Activated T-helper 17 cell treated with anti-CD3 and anti-CD28 coated beads, Interleukin-2, amount 50 U/mL, for 72 hours (primary cell): ENCODE measurements at places on chromosomes 11 and 22. TPM values are rescaled to one million over a fixed set of nuclear protein-coding genes. Genes with fewer than 3 reads are reported as not detected.
A peak's percentile ranks its signal among the peaks of the same experiment; 100 is the strongest.

DNA sequence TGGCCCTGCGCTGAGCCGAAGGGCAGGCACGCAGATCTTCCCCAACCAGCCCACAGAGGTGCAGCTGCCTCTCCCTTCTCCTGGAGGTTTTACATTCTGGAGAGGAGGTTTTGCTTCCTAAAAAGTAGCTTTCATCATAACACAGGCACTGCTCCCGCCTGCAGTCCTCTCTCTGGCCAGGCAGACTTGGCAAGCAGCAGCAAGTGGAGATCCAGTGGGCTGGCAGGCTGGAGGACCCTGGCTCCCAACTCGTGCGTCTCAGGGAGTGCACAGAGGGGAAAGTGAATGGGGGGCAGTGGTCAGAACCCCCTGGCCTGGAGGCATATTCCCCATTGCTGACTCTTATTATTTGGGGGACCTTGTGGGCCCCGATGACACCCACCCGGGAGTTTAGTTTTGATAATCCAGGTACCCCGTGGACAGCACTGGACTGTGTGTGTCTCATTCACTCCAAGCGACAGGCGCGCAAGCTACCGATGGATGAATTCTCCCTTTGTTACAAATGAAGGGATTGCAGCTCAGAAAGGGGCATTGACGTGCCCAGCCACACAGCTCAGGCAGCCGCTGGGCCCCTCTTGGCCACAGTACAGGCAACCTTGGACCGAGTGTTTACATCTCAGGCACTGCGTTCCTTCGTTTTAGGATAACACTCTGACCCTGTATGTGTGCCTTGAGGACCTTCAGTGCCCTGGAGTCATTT is 1223.9 kb downstream of the BRD1 start:
- no peak for ATAC-seq

The PATE3 gene
- total RNA-seq = not detected

GRCh38 chr22:23826510-23827350 is 12.1 kb downstream of the DERL3 start:
- no peak for ATAC-seq

DNA sequence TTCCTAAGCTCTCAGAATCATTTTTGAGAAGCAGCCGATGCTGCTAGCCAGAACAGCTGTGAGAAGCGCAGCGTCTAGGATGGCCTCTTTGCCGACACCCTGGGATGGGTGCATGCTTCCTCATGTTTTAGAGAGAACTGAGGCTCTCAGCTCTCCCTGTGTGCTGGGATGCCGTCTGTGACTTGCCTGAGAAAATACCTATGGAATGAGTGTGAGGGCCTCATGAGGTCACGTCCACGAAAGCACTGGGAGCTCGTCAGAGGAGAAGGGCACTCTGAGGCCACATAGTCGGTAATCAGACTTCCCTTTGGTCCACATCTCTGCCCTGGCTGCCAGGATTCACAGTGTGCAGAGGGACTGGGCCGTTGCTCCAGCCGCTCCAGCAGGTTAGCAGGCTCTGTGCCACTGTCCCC is 54.7 kb downstream of the MICAL3 start:
- ATAC-seq = no peak

- no peak for ATAC-seq
Measured at GRCh38 chr22:49887702-49888101, 30.5 kb downstream of the ALG12 start.

- ATAC-seq = no peak
Measured at GRCh38 chr11:3202305-3202704, 16.3 kb downstream of the MRGPRG start.

GRCh38 chr11:48184452-48184851 is 32.2 kb upstream of the OR4B1 start:
- ATAC-seq = no peak

The MCM5 gene
- total RNA-seq = 273 TPM

The HEPHL1 gene
- total RNA-seq = not detected

The TRPC6 gene
- total RNA-seq = not detected

The CELSR1 gene
- total RNA-seq = 0.48 TPM

- no peak for ATAC-seq
Measured at GRCh38 chr11:37595845-37596244, 997.8 kb upstream of the RAG2 start.

DNA sequence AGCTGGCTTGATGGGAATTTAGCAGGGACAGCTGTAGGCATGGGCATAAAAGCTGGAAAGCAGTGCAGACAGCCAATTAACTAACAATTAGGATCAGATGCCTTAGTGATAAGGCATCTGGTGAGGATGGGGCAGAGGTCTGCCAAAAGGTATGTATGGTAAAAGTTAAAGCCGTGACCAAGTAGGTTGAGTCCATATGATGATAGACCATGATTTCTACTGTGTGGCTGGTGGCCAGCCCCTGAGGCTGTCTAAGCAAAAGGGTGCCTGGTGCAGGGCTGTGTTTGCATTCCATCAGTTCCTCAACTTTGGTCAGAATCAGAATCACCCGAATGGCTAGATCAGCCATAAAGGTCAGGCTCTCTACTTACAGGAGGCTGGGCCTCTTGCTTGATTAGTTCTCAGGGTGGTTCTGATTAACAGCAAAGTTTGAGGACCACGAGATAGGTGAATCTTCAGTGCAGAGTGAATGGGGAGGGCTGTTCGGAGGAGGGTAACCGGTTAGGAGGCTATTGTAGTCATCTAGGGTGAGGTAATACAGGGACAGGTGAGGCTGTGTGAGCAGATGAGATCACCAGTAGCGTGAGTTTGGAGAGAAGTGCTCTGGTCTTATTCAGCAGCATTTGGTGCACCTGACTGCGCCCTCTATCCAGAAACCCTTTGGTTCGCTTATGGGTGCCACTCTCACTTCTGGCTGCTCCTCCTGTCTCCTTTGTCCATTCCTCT is 27.2 kb downstream of the PPFIBP2 start:
- ATAC-seq = no peak

- no peak for ATAC-seq
Measured at GRCh38 chr11:132911186-132911585, 621.1 kb downstream of the OPCML start.

The GGTLC3 gene
- not detected for total RNA-seq

DNA sequence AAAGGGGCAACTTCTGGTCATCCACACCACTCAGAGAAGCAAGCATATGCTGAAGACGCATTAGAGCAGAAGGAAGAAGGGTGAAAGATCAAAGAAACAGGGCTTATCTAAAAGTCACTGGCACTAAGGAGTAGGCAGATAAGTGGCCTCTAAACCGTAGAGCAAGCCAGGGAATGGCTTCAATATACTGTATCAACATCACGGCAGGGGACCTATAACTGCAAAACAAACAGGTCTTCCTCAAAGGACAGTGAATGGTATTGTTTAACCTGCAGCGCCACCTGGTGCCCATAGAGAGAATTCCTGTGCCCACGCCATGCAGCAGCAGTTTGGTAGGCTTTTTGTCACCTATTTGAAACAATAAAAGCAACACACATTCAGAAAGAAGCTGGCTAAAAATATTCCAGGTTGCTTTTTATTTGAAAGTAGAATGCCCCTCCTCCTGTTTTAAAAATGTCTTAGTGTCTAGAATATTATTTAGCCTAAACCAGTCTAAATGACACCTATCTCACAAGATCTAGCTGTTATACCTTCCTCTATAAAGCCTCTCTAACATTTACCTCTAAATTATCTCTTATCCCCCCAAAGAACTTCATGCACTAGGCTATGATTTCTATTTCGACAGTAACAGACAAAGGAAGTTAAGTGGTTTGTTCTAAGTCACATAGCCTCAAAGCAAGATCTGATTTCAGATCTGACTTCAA is 21.8 kb downstream of the SNX19 start:
- ATAC-seq = peak; percentile 61

The KBTBD3 gene
- 14.3 TPM for total RNA-seq

The B4GALNT4 gene
- total RNA-seq = 1.4 TPM

- peak; percentile 44 for ATAC-seq
Measured at GRCh38 chr22:20219667-20220628, 48.2 kb downstream of the RTN4R start.

The AGBL2 gene
- total RNA-seq = 8.6 TPM

The MISFA gene
- total RNA-seq = 4.9 TPM

The PARVG gene
- total RNA-seq = 35.8 TPM

- ATAC-seq = peak; percentile 66
Measured at GRCh38 chr22:31286360-31287255, 5.7 kb downstream of the PIK3IP1 start.

DNA sequence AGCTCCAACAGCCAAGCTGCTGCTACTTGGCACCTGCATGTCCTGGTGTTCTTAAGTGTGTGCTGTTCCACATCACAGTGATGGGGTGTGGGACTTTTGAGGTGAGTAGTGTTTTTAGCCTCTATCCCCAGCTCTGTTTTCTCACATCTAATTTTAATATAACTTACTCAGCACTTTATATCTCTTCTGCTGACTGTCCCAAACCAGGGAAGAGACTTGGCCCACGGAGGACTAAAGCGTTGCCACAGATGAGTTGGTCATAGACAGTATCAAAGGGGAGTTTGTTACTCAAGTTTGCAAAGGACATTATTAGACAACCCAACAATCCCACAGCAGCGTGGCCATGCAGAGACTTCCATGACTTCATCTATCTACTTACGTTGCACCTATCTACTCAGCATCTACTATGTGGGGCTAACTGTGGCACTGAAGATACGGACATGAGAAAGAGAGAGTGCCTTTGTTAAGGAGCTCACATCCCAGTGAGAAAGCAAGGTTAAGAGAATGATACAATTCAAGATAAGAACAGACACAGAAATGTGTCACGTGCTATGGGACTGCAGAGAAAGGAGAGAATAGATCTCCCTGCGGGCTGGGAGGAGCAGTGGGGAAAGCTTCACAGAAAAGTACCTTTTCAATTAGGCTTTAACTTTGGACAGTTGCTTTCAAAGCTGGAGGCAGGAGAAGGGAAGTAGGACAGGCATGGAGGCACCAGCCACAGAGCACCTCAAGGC is 82.4 kb downstream of the ME3 start:
- no peak for ATAC-seq

The PANX3 gene
- not detected for total RNA-seq

DNA sequence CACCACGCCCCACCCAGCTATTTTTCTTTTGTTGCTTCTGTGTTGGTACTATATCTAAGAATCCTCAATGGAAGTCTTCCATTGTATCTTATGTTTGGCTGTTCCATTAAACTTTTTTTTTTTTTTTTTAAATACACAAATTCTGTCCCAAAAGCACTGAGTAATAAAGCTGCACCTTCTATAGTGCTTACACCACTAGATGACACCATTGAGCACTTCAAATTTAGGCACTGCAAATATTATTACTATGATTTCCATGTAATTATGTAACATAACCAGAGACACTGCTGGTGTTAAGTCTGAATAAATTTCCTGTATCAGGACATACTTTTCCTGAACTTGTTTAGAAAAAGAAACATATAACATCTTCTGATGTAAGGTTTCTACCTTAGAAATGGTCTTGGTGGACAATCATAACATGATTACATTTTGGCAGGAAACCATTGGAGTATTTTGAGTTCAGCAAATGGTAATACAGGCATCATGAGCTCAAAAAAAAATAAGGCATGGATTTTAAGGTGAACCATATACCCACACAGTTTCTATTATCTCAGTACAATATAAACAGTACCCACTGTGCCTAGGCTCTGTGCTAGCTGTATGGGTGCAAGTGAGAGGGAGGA is 110.5 kb downstream of the ATG16L2 start:
- no peak for ATAC-seq

- ATAC-seq = no peak
Measured at GRCh38 chr11:8698917-8699441, 16.4 kb downstream of the RPL27A start.

DNA sequence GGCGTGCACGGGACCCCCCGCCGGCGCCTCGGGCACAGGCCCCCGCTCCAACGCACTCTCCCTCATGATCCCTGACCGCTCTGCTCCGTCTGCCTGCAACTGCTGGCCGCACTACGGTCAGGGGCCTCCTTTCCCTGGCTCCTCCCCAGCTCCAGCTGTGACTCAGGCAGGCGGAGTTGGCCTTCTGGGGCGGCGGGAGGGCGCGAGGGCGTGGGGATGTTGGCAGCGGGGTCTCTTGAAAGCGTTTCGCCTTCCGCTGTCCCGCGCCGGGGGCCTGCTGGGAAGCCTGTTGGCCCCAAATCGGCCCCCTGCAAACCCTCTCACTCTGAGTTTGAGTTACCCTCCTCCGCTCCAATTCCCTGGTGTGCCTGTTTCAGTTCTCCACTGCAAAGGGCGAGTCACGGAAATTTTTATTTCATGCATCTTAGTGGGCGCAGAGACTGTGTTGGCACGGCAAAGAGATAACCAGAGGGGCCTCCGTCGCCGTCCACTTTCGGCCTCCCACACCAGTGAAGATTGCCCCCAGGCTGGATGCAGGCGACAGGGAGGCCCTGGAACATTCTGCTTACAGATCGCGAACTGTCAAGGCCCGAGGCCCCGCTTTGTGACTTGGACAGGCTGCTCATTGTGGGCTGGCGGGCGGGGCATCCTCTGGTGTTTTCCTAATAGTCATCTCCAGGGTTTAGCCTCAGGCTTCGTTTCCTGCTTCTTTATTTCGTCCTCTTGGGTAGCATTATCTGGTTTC is at the start of gene CAVIN3:
CAVIN3 (minus strand) TSS at position 91 of the 745 bp plus-strand sequence; CDS start at position 66, 25 bp downstream.
- peak; percentile 73 for ATAC-seq

GRCh38 chr11:131897956-131898355 is 527.5 kb downstream of the NTM start:
- no peak for ATAC-seq

DNA sequence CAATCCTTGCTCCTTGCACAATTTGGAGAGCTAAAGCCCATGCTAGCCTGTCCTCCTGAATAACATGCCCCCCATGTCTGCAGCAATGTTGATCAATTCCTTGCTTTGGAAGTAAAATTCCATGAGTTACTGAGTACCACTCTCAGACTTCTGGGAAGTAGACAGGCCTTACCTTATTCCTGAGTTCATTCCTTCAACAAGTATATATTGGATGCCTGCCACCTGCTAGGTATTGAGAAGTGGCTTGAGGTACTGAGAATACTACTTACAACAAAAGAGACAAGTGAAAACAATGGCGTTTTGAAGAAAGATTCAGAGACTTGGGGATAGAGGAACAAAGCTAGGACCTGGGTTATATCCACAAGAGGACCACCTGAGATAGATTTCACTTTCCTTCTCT is 12.4 kb downstream of the PATE2 start:
- no peak for ATAC-seq

The CADM1 gene
- 0.61 TPM for total RNA-seq

The EFCAB6 gene
- total RNA-seq = not detected

The CCDC188 gene
- total RNA-seq = 0.32 TPM

GRCh38 chr11:112050721-112051120 is 23.1 kb downstream of the PIH1D2 start:
- ATAC-seq = no peak

The KIRREL3 gene
- not detected for total RNA-seq

The KIF18A gene
- total RNA-seq = 38.1 TPM
